Activated CD4-positive, alpha-beta memory T cell treated with anti-CD3 and anti-CD28 coated beads for 36 hours (primary cell): ENCODE measurements at places on chromosomes 1 and 21. TPM values are rescaled to one million over a fixed set of nuclear protein-coding genes. Genes with fewer than 3 reads are reported as not detected.

DNA sequence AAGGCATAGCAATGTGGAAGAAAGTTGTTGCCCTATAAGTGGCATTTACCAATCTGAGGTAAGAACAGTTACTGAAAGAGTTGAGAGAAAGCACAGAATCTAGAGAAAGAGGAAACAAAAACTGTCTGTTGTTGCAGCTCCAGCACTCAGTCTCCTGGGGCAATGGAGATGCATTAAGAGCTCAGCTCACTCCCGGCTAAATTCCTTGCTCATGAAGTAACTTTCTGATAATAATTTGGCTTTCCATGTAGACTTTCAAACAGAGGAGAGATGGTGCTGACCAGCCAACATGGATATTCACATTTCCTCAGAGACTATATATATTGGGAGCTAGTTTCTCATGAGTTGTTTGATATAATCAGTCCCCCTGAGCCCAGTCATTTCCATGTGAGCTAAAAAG, 135.3 kb downstream of the GDAP2 start:
- no peak overlapping the region for H3K27ac ChIP-seq
- no peaks in the 10 kb centered on the region for H3K4me1 ChIP-seq

SLC26A9 gene
- not detected for total RNA-seq

DNA sequence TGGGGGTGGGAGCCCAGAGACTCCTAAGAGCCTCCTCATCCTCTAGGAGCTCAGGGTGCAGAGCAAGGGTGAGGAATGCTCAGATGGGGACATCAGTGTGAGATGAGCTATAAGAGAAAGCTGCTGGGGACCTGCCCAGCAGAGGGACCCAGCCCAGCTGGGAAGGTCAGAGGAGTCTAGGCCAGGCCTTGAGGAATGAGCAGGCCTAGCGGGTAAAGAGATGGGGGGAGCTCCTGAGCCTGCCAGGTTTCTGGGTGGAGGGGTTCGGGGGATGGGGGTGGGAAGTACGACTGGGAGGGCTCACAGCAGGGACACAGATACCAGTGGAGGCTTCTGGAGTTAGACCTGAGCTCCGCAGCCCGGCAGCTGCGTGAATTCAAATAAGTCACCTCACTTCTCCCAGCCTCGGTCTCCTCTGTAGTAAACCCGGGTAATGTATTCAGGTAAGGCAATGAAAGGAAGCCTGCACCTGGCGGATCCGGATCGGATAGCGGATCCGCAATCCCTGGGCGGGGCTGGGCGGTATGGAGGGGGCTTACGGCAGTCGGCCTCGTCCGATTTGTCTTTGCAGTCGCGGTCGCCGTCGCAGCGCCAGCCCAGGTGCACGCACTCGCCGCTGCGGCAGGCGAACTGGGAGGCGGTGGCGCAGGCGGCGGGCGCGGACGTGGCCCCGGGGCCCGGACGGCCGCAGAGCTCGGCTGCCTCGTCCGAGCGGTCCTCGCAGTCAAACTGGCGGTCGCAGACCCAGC, 38.0 kb upstream of the MAGOH start:
- no peaks in the 10 kb centered on the region for H3K4me1 ChIP-seq
- no peaks in the 10 kb centered on the region for H3K27me3 ChIP-seq
- H3K27ac ChIP-seq = no peak overlapping the region
- H3K36me3 ChIP-seq = peaks cover 36% of the 10 kb centered on the region

WLS gene
- total RNA-seq = not detected

- H3K4me3 ChIP-seq = no peak overlapping the region
- H3K36me3 ChIP-seq = no peaks in the 10 kb centered on the region
- no peak for DNase-seq
- no peaks in the 10 kb centered on the region for H3K4me1 ChIP-seq
- peaks cover 5% of the 10 kb centered on the region for H3K27me3 ChIP-seq
These were observed 48.2 kb downstream of the HLX start for GRCh38 chr1:220927442-220927841.

DNA sequence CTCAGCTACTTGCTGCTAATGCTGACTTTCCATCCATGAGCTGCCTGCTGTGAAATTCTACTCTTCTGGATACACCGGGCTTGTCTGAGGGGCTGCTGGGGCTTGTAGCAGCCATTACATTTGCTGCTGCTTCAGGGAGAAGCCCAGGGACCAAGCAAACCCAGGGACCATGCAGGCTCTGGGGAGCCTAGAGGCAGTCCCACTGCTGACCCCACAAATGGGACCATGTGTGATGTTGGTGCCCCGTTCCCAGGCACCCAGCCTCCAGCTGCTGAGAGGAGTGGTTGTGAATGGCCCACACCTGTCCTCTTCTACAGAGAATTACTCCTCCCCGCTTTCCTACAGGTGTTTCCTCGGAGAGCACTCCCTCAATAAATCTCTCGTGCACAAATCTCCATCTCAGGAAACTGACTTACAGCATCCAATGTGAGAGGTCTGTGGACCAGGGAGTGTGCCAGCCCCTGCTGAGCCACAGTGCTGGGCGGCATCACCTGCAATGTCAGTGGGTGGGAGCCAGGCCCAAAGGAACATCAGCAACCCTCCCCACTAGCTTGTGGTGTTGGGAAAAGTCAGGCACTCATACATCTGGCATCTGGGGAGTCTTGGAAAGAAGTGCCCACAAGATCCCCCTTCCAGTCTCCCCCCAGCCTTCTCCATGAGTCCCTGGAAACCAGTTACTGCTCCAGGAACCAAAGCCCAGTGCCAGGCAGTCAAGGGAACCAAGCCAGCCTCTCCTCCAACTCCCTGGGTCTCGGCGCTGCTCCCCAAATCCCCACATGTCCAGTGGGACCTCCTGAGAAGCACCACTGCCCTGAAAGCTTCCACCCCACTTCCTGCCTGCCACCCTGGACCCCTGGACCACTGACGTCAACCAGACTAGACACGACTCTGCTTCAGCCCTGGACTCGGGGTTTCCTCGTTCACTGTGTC, 65.1 kb downstream of the TCP10L start:
- H3K36me3 ChIP-seq = peaks cover 2% of the 10 kb centered on the region
- H3K4me3 ChIP-seq = no peak overlapping the region
- H3K27ac ChIP-seq = no peak overlapping the region
- DNase-seq = no peak

DNA sequence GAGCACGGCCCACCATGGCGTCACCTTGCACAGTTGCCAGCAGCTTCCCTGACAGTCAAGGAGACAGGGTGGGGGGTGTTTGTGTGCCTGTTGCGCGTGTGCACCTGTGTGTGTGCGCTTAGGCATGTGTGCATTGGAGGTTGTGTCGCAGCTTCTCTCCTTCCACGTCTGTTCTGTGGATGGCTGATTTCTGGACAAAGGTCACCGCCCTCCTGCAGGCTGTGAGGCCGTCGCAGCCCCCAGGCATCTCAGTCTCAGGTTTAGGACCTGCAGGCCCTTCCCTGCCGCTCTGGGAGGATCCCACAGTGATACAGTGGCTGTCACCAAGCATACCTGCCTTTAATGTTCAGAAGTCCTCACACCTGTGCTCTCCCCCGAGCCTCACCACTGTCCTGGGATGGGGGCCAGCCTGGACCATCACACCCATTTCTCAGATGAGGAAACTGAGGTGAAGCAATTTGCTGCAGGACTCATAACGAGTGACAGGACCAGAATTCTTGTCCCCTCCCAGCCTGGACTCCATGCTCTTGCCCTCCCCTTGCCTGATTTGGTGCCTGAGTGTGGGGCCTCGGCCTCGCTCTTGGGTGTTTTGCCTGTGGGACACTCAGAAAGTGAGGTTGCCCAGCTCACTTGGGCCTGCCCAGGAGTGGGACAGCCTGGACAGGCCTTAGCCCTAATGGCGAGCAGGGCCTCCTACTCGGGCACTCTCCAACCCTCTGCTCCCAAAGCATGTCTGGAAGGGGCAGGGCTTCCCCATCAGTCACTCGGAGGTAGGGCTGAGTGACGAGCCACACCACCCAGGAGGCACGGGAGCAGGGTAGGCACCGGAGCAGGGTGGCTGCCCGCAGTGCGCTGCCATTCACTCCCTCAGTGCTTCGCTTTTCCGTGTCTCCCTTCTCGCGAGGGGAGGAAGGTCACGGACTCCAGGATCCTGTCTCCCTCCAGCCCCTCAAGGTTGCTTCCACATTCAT, 22.6 kb downstream of the COQ8A start:
- H3K36me3 ChIP-seq = no peaks in the 10 kb centered on the region
- H3K4me3 ChIP-seq = no peak overlapping the region
- H3K27ac ChIP-seq = no peak overlapping the region
- H3K4me1 ChIP-seq = peaks cover 27% of the 10 kb centered on the region
- H3K27me3 ChIP-seq = no peaks in the 10 kb centered on the region

S100A9 gene
- total RNA-seq = not detected

DNA sequence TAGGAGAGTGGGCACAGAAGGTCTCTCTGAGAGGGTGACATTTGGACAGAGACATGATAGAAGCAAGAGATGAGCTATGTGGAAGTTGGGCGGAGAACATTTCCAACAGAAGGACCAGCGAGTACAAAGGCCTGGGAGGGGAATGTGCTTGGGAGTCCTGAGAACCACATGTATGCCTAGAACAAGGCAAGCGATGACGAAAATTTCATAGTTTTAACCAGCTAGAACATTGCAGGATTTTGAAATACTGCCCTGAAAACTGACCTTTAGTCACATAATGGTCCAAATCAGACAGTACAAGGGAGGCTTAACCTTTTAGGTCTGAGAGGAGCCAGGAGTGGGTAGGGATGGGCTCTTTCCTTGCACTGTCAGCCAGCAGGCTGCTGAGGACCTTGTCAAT, 68.0 kb downstream of the MRPS6 start:
- H3K27ac ChIP-seq = no peak overlapping the region
- H3K4me1 ChIP-seq = peaks cover 7% of the 10 kb centered on the region
- H3K27me3 ChIP-seq = no peaks in the 10 kb centered on the region
- DNase-seq = no peak
- H3K4me3 ChIP-seq = no peak overlapping the region
- H3K36me3 ChIP-seq = peaks cover 69% of the 10 kb centered on the region

DNA sequence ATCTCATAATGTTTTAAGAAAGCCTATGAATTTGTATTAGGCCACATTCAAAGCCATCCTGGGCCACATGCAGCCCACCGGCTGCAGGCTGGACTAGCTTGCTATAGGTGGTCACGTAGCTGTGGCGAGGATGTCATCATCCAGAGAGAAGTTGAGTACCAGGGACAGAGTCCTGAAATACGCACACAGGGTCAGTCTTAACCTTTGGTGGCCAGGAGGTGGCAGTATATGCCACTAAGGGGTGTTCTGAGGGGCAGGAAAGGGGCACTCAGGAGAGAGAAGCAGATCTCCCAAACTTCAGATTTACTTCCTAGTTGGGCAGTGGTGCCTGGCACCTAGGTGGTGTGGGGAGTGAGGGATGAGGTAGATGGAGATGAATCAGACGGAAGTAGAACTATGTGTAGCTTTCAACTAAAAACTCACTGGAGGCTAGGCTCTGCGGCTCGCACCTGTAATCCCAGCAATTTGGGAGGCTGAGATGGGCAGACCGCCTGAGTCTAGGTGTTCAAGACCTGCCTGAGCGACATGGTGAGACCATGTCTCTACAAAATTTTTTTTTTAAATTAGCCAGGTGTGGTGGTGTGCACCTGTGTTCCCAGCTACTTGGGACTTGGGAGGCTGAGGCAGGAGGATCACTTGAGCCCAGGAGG, 16.3 kb upstream of the CDK18 start:
- peak; percentile 56 for DNase-seq
- peaks cover 20% of the 10 kb centered on the region for H3K27me3 ChIP-seq
- H3K4me1 ChIP-seq = peaks cover 1% of the 10 kb centered on the region
- no peak overlapping the region for H3K27ac ChIP-seq
- no peaks in the 10 kb centered on the region for H3K36me3 ChIP-seq

PARS2 gene
- total RNA-seq = 5.6 TPM

DNA sequence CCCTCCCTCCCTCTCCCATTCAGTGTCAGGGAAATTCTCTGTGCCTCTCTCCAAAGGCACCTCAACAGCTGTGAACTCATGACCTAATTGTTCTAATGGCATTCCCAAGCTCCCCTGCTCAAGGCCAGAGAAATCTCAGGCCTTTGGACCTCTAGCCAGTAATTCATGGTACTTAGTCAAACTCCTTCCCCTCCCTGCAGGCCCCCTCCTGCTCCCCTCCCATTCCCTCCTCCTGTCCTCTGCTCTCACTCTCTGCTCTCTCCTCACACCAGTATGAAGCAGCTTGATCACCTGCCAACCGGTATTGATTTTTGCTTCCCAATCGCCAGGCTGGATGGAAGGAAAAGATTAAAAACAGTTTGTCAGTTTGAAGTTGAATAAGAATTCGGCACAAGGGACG, 370.5 kb upstream of the PBX1 start:
- H3K36me3 ChIP-seq = no peaks in the 10 kb centered on the region
- H3K27ac ChIP-seq = no peak overlapping the region
- H3K4me1 ChIP-seq = no peaks in the 10 kb centered on the region
- no peak overlapping the region for H3K4me3 ChIP-seq

KCNE2 gene
- not detected for total RNA-seq

DNA sequence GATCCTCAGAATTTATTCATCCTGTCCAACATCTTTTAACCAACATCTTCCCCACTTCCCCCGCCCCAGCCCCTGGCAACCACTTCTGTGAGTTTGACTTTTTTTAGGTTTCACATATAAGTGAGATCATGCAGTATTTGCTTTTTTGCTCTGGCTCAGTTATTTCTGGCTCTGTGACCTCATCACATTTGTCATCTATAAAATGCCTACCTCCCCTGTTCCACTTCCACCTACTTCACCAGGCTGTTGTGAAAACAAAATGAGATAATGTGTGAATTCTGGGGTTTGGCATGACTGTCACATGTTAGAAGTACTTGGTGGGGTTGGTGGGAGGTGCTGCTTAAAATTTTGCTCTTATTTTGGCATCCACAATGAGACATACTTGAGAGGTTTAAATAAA, 18.4 kb downstream of the HHAT start:
- DNase-seq = peak; percentile 63
- H3K4me1 ChIP-seq = peaks cover 20% of the 10 kb centered on the region
- H3K36me3 ChIP-seq = no peaks in the 10 kb centered on the region
- no peaks in the 10 kb centered on the region for H3K27me3 ChIP-seq
- no peak overlapping the region for H3K4me3 ChIP-seq

DNA sequence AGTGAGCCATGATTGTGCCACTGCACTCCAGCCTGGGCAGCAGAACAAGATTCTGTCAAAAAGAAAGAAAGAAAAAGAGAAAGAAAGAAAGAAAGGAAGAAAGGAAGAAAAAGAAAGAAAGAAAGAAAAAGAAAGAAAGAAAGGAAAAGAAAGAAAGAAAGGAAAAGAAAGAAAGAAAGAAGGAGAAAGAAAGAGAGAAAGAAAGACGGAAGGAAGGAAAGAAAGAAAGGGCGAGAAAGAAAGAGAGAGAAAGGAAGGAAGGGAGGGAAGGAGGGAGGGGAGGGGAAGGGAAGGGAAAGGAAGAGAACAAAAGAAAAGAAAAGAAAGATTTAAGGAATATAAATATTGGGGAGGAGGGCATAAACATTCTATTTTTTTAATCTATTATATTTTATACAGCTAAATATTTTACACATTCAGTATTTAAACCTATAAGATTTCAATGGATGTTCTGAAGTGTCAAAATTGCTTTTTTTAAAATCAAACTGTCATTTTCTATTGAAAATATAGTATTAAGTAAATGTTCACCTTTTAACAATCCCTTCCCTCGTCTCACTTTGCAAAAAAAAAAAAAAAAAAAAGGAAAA, 6.8 kb upstream of the JAK1 start:
- H3K4me1 ChIP-seq = no peaks in the 10 kb centered on the region
- H3K27me3 ChIP-seq = no peaks in the 10 kb centered on the region
- H3K4me3 ChIP-seq = no peak overlapping the region
- H3K27ac ChIP-seq = no peak overlapping the region

SPATA46 gene
- not detected for total RNA-seq

NBPF10 gene
- total RNA-seq = 1.7 TPM

CD164L2 gene
- total RNA-seq = not detected
